Fibroblast of upper back skin (primary cell): ENCODE measurements at places on chromosomes 5 and 9.

GRCh38 chr9:84592918-84593317 is 76.6 kb upstream of the NTRK2 start:
- DNase-seq, result no peak

- no peak for DNase-seq
These were observed 163.7 kb downstream of the ROR2 start for GRCh38 chr9:91786132-91786896.

DNA sequence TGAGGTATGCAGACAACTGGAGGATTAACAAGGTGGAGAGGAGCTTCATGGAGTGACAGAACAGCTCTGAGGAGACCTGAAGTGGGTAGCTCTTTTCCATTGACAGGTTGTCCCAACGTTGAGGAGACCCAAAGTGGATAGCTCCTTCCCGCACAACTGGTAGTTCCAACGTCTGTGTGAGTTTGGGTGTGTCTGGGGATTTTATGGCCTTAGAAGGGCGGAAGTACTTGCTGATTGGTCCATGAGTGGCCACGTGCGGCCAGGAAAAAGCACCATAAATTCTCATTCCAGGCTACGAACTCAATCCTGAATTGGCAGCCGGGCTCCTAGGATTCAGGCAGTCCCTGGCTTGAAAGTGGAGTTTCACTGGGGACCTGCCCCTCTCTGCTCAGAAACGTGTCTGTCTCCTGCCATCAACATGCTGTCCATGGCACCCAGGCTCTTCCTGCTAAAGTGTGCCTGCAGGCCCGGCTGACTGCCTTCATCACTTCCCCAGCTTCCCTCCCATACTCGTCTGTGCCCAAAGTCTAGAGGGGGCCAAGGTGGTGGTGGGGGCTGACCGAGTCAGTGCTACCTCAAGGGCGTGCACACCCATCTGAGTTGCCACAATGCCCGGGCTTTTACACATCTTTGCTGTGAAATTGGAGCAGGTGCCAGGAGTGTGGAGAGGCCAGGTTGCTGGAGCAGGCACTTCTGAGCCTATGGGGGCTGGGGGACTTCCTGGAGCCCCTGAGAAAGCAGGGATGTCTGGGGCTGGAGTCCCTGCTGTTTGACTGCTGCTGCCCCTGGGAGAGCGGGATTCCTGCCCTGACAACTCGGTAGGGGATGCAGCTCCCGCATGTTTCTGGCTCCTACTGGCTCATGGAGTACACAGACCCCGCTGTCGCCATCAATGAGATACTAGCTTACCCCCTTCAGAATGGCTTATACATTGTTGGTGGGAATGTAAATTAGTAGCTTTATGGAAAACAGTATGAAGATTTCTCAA is 2034.6 kb upstream of the ACO1 start:
- no peak for DNase-seq

DNA sequence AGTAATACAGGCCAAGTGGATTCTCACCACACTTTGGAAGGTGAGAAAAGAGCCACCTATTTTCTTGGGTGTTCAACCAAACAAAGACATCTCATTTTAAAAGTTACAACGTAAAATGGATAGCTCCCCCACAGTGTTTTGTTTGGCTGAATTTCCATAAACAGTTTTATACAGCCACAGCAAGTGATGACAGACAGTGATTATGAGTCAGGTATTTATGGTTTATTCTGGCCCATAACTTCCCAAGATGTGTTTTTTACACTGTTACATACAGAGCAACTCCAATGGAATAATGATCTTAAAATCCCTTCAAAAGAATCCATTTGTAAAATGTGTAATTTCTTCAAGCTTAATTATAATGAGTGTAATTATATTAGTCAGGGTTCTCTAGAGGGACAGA is 421.3 kb downstream of the TLE1 start:
- peak; percentile 38 for DNase-seq

- no peak for DNase-seq
These were observed 101.8 kb downstream of the DOCK8 start for GRCh38 chr9:316382-316965.

DNA sequence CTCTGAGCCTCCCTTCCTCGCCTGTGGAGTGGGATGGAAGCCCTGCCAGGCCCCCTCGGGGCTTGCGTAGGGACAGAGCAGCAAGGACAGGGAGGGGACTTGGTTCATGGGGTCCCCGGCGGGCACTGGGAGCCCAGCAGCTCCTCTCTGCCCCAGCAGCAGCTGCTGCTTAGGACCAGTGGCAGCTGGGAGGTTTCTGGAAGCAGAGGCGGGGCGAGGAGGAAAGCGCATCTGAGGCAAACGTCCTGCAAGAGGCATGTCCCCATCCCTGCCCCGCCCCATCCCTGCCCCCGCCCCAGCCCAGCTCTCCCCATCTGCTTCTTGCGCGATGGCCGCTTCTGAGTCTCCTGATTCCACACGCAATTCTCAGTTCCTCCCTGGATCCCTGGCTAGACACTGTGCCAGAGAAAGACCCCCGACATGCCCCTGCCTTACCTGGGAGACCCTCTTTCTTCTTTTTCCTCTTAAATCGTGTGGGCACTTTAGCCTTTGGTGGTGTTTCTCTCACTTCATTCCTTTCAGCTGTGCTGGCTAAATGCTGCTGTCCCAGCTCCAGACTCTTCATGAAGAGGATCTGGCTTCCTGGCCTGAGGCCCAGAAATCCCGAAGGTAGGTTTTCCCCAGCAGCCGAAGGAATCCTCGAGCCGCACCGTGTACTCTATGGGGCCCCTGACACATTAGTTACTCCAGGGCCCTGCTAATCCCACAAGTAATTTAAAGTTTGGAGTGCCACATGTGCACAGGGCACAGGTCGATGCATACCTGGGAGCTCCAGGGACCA is 4.4 kb upstream of the OR2S2 start:
- peak; percentile 92 for DNase-seq

GRCh38 chr9:76101947-76102346 is 211.5 kb downstream of the PCSK5 start:
- no peak for DNase-seq

DNA sequence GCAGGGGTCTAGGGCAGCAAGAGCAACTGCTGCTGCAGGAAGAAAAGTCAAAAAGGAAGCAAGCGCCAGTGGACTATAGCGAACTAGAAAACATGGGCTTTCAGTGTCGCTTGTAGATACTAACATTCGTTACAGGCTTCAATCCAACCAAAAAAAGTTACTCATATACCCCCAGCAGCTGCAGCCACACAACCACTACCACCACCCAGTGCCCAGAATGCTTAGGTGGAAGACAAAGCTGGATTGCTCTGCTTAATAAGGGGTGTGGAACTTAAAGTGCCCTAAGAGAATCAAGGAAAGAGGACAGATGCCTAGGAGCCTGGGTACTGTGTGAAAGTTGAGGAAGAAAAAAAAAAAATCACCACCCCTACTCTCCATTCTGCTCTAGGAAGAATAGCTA is 203.6 kb downstream of the ELAVL2 start:
- DNase-seq, result no peak

DNA sequence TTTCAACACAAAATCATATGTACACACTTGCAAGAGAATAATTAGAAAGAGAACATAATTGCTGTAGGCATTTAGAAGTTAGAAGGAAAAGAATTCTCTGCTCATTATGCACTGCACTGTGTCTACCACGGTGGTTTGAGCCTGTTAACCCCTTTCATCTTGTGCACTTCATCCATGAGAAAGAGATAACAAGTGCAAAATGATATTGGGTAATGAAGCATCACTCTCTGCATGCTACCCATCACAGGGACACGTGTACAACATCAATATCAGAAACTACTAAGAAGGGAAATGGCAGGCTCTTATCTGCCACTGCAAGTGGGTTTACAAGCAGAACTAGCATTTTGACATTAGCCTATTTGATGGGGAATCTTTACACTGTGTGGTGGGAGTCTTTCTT is 202.6 kb downstream of the CDH12 start:
- no peak for DNase-seq

- DNase-seq, result peak; percentile 45
These were observed 166.4 kb upstream of the OTULINL start for GRCh38 chr5:14415024-14415697.

DNA sequence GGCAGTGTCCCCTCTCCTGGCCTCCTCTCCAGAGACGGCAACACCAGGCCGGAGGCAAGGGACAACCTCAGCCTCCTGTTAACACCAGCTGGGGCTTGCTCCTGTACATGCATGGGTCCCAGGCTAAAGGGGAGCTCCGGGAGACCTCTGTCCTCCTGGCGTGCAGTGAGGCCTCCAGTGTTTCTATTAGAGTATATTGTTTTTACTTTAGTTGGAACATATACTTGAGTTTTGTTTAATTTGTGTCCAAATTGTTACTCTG is 12.0 kb upstream of the IRX2 start:
- DNase-seq, result no peak

GRCh38 chr9:134474055-134474370 is 147.8 kb downstream of the RXRA start:
- DNase-seq, result peak; percentile 45
